Thyroid gland (tissue), 4 donors: ENCODE measurements at places on chromosomes 2 and 18. TPM values are rescaled to one million over a fixed set of nuclear protein-coding genes. Genes with fewer than 3 reads are reported as not detected.
A peak's percentile ranks its signal among the peaks of the same experiment; 100 is the strongest.

DNA sequence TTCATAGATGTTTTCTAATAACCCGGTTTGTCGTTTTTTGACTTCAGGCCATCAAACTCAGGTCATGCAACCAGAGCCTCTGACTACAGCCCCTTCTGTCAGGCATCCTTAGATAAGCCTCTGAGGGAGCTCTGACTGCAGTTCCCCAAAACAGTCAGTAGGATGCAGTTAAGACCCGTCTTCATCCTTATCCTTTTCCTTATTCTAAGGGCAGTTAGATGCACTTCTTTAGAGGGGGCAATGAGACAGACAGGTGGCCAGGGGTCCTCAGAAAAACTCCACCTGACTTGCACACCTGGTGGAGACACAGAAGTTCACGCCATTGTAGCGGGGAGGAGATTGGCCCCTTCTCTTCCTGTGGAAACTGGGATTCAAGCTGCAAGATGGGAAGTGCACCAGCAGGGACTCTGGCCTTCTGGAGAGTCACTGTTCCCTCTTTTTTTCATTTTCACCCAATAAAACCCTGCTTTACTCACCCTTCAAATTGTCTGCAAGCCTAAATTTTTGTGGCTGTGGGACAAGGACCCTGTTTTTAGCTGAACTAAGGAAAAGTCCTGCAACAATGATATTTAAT, 104.8 kb upstream of the TFPI start:
- DNase-seq, result no peak

- no peak for DNase-seq
These were observed 409.1 kb downstream of the TNS1 start for GRCh38 chr2:217593732-217594131.

- no peak for DNase-seq
These were observed 92.7 kb upstream of the ASAP2 start for GRCh38 chr2:9113916-9114315.

- no peak for DNase-seq
These were observed 64.0 kb downstream of the RTN4 start for GRCh38 chr2:54986264-54986663.

GRCh38 chr2:196136151-196136550, 35.2 kb downstream of the STK17B start:
- no peak for DNase-seq

GRCh38 chr18:57839942-57840381, 36.8 kb upstream of the ATP8B1 start:
- no peak for DNase-seq

Gene CNDP1
- total RNA-seq, result not detected

Gene UGT1A10
- total RNA-seq, result 0.27 TPM

- DNase-seq, result no peak
These were observed 1.5 kb upstream of the IL1RL2 start for GRCh38 chr2:102185347-102185746.

DNA sequence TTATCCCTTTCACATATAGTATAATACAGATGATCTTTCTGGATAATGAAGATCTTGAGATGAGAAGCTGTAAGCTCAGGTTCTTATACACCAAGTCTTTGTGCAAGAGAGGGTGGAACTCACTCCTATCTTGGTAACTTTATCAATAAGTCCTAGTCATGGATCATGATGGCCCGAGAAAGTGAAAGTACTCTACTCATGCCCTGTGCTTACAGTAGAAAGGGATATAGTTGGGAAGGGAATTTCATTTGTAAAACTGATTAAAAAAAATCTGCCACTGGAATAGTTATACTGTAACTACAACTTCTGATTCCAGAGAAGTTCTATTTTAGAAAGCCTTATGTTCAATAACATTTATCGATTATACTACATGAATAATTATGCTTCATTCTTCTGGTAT, 51.8 kb downstream of the MYO3B start:
- no peak for DNase-seq

DNA sequence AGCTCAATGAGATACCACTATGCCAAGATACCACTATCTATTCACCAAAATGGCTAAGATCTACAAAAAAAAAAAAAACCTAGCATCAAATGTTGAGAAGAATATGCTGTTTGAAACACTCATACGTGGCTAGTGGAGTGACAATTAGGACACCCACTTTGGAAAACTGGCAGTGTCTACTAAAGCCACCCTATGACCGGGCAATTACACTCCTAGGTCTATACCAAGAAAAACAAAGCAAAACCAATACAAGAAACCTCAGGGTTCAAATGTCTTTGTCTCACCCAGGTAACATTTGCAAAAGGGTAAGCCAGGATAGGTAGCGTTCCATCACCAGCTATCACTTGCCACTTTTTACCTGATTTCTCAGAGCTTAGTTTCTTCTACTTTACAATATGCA, 123.6 kb upstream of the CAB39 start:
- no peak for DNase-seq

GRCh38 chr2:191049728-191050639, 36.0 kb upstream of the STAT1 start:
- DNase-seq, result no peak

Gene TMEFF2
- total RNA-seq, result not detected

GRCh38 chr18:51537487-51537886, 340.0 kb upstream of the MEX3C start:
- DNase-seq, result peak; percentile 28

Gene LIPG
- total RNA-seq, result 230 TPM

- DNase-seq, result no peak
These were observed 137.7 kb downstream of the CD8B2 start for GRCh38 chr2:106624787-106625380.

DNA sequence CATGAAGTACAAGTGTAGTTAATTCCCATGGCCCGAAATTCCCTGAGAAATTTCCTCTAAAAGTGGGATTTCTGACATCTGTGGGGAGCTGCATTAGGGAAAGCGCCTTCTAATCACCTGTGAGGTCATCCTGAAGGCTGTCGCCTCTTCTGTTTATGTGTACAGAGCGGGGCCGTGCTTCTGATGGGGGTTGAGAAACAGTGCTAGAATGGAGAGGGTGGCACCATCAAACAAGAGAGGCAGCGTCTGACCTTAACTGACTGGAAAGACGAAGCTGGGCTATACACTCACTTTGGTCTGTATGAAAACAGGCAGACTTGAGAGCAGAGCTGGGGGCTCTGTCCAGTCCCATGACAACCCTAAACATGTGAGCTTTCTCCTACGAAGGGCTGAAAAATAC, 44.2 kb upstream of the DNMT3A start:
- no peak for DNase-seq

DNA sequence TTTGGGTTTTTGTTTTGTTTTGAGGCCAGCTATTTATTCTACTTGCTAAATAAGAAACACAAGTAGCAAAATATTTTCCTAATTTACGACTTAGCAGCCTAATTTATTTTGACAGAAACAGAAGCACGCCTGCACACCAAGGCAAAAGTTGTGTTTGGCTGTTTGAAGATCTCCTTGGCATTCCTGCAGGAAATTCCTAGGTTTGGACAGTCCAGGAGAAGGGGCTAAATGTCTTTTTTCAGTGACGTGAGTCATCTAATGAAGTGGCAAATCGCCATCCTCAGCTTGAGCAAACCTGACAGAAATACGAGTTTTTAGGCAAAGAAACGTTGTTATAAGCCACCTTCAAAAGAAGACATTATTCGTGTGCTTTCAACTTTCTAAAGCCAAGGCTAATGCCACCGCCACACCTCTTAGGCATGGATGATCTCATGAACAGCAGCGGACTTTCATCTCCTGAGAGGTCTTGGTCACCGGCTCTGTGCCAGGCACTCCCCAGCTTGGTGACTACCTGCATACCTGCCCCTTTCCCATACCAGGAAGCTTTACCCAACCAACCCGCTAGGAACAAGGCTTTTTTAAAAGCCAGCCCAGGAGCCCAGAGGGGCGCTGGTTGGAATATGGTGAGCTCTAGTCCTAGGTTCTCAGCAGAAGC, 30.9 kb downstream of the STK39 start:
- DNase-seq, result peak; percentile 16

Gene SGO2
- 1.6 TPM for total RNA-seq

Gene C2orf72
- total RNA-seq, result not detected

DNA sequence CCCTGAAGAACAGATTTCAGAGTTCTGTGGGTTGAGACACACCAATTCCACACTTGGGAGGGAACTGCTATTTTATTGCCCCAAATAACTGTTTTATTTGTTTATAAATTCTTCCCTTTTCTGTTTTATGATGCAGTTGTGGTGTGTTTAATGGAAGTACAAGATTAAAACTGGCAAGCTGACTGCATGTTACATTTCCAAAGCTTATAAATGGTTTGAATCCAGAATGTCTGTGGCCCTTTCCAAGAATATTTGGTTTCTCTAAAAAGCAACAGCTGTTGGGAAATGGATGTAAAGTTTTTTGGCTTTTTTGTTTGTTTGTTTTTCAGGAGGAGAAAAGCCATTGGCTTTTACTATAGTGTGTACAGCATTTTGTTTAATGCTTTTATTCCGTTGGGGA, 234.5 kb downstream of the MTX2 start:
- DNase-seq, result no peak

Gene LAMA3
- 7.5 TPM for total RNA-seq

DNA sequence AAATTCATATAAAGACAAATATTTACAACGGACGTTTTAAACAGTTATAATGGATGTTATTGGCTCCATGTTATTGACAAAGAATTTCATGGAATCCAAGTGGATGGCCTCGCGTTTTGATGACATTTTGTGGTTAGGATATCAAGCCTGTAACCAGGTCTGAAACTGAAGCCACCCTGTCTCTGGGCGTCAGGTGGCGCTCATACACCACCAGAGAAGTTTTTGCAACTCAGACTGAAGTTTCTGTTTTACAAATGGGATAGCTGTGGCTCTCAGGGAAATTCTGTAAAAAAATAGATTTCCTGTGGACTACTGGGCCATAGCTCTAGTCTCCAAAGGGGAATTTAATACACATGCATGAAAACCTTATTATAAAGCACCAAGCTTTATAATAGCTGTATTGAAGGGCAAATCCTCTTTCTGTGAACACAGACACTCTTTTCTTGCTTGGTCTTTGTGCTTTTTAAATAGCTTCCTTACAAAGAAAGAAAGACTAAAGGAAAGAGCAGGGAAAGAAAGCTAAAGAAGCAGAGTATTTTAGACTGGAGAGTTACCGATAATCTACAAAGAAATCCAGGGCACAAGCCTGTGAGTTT, 86.7 kb downstream of the C18orf54 start:
- DNase-seq, result peak; percentile 44

Gene POTEC
- not detected for total RNA-seq

- no peak for DNase-seq
These were observed 361.5 kb downstream of the DSEL start for GRCh38 chr18:67154979-67155378.

DNA sequence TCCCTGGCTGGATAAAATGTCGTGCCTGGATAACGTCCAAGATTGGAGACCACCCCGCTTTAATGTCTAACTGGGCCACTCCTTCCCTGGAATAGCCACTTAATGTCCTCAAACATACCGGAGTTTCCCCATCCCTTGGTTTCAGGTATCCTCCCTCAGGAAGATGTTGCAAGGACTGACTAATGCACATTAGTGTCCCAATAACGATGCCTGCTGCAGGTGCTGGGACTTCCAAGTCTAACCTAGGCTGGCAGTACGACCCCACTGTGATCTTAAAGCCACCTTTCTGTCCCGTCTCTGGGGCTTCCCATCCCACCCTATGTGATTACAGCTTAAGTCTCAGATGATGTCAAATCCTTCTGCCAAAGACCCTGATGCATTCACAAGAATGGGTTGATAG, 1.1 kb upstream of the ATP6V1C2 start:
- DNase-seq, result no peak

GRCh38 chr18:45731716-45732115, 7.7 kb downstream of the SLC14A1 start:
- no peak for DNase-seq

GRCh38 chr2:236572482-236572881, 2.9 kb downstream of the ACKR3 start:
- DNase-seq, result peak; percentile 54

GRCh38 chr2:72136933-72137497, 10.6 kb downstream of the CYP26B1 start:
- DNase-seq, result no peak

Gene TOGARAM2
- 0.40 TPM for total RNA-seq

Gene NETO1
- total RNA-seq, result 0.54 TPM

Gene UPP2
- total RNA-seq, result 0.11 TPM

DNA sequence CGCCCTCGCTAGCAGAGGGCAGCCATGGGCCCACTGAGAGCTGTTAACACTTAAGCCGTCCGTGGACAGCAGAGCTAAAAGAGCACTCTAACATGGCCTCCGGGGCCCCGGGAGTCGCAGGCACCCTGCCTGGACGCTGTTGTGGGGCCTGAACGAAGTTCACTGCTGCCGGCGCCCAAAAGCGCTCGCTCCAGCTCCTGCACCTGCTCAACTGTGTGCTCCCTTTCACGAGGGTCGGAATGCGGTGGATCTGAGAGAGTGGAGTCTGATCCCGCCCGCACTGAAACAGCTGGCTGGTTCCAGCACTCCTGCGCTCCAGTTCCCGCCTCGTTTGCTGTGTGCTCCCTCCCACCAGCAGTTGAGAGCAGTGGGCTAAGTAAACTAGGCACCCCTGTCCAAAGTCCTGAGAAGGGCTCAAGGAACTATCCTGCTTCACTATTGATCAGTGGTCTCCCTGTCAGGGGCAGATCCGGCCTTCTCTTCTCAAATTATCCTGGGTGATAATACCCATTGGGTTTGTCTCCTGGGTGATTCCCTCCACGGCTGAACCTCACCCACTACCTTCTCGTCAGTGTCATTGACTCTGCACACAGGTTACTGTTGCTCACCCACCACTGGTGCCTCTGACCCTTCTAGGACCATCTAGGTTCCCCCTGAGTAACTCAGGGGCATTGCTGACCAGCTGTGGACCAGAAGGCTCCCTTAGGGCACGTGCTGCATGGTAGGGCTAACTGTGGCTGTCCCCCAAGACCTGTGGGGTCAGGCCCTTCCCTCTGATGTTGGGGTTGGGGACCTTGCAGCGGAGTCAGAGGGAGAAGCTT, 23.5 kb downstream of the B3GNT7 start:
- peak; percentile 18 for DNase-seq

Gene CD8B
- 0.54 TPM for total RNA-seq

DNA sequence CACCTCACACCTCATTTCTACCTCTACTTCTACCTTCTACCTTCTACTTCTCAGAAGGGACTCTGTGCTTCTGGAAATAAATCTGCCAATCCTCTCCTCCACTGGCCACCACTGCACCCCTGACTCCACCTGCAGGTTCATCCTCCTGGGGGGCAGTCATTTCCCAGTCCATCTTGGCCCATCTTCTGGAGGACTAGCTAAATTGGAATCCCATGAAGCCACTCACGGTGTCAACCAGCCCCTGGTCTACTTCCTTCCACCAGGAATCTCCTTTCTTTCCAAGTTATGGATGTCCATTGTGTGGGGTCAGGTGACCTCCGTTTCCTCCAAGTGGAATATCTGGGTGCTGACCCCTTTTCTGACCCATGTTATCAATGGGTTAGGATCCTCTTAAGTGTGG, 3.9 kb downstream of the WNT10A start:
- no peak for DNase-seq

- no peak for DNase-seq
These were observed 104.7 kb downstream of the THADA start for GRCh38 chr2:43491065-43491639.

Gene MYCN
- 13.3 TPM for total RNA-seq

Gene ALPG
- not detected for total RNA-seq

Gene TLX2
- total RNA-seq, result not detected

Gene TMEM247
- not detected for total RNA-seq
